ENCODE measurements at places on chromosomes 1 and 21. TPM values are rescaled to one million over a fixed set of nuclear protein-coding genes. Genes with fewer than 3 reads are reported as not detected.

GRCh38 chr1:67150931-67151330 lies 15.3 kb upstream of the IL23R start:
- no peak for DNase-seq

DNA sequence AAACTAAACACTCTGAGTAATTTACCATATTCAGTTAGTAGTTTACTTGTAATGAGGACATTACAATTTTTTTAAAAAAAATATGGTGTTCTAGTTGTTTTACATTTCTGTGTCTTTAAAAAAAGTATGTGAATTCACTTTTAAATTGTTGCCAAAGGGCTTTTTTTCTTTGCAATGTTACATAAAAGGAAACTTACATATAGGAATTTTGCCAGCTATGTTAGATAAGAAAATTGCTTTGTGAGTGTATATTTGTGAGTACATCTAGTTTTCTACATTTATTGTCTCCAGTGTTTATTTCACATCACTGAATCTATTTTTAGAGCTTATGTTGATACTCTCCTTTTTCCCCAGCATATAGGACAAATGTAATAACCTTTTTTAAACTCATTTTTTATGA lies 206.8 kb downstream of the GPR52 start:
- DNase-seq, result no peak

GRCh38 chr21:18661842-18662241 lies 258.3 kb upstream of the TMPRSS15 start:
- DNase-seq, result no peak

DNA sequence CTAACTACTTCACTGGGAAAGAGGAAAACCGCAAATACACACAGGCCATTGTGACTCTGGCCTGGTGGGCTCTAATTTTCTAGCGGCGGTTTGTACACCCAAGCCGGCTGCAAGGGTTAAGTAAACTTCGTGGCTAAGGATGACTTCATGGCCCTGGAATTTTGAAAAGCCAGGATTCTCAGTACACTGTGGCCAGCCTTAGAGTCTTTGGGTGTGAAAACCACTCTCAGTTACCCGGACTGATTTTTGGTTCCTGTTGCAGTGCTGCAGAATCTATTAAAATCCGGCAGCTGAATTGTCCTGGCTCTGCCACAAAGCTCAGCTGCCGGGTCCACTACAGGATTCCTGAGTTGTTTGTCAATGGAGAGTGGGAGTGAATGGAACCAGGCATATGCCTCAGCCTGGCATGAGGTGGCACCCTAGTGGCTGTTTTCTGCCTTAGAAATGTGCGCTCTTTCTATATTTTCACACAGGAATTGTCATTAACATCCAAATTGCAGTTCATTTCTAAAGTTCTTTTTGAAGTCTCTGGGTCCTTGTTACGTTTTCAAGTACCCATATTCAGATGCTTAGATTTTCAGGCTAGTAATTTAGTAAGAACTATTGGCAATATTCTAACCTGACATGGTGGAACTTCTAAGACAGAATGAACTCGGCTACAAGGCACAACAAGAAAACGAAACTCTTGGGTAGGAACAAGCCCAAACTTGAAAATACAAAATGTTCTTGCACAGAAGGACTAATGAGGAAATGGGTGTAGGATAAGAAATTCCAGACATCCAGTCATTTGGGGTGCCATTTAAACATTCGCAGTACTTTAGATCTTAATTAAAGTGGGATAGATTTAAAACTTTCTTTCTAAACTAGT lies 255.9 kb downstream of the NFIA start:
- peak; percentile 73 for DNase-seq

DNA sequence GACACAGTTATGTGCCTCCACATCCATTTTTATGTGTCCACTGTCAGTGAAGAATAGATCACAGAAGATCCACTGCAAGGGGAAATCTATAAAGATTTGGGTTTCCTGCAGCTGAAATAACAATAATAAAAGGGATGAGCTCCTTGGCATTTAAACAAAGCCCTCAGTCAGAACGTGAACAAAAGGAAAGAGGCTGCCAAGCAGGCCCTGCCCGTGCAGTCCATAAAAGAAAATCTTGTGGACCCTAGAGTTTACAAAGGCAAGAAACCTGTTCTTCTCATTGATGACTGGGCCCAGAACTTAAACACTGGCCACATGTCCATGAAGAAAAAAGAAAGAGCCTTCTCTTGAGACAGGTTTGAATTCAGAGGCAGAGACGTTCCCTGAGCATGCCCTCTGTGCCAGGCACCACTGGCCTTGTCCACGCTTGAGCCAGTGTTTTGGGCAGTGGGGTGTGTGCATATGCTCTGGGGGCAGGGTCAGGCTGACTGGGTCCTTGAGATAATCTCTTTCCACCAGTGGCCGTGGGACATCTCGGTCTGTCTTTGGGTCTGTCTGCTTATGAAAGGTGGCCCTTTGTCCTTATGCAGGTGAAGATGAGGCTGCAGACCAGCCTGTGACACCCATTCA lies 142.7 kb downstream of the HIVEP3 start:
- DNase-seq, result no peak

- no peak for DNase-seq
Measured at GRCh38 chr1:63906047-63906704, 132.4 kb downstream of the ROR1 start.

- no peak for DNase-seq
Measured at GRCh38 chr1:242211254-242212022, 212.5 kb upstream of the MAP1LC3C start.

- DNase-seq, result no peak
Measured at GRCh38 chr1:45535988-45536766, 14.4 kb upstream of the AKR1A1 start.

GRCh38 chr21:14244911-14245310 lies 29.0 kb downstream of the RBM11 start:
- DNase-seq, result no peak

DNA sequence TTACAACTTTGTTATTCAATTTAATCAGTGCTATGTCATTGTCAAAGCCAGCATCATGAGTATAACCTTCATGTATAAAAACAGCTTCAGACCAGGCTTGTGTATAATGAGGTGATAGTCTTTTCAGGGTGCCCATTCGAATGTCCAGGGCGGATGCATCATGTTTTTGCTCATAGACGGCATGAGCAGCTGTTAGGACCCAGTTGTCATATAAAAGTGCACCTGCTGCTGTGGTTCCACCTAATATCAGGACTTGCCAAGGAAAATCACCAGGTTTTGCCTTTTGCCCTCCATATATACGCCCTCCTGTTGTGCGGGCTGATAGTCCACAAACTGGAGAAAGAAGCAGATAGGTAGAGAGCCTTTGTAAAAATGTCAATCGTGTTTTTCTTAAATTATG lies 14.9 kb downstream of the TARDBP start:
- no peak for DNase-seq

DNA sequence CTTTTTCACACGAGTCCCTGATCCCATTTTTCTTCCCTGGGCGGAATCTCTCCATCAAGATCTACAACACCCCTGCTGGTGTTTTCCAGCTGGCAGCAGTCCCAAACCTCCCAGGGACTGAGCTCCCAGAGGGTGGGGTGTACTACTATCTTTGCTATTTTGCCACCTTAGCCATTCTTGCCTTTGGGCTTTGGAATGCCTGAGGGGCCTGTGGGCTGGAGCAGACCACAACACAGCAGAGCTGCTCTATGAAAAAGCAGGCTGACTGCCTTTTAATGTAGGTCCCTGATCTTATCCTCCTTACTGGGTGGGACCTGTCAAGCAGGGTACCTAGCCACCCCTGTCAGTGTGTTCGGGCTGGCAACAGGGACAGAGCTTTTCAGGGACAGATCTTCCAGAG lies 91.9 kb downstream of the KCNT2 start:
- no peak for DNase-seq

LPAR3 gene
- total RNA-seq, result 12.8 TPM

All from urinary bladder (tissue), 4 donors.